ENCODE measurements at places on chromosomes 6 and 20. TPM values are rescaled to one million over a fixed set of nuclear protein-coding genes. Genes with fewer than 3 reads are reported as not detected.

CARMIL1 gene
- 2.8 TPM for total RNA-seq

TMEM74B gene
- 2.6 TPM for total RNA-seq

GNAS-AS1 gene
- total RNA-seq, result 1.4 TPM

NOX3 gene
- not detected for total RNA-seq

KHDC1L gene
- total RNA-seq, result 0.96 TPM

COL9A3 gene
- 1.3 TPM for total RNA-seq

KIF3B gene
- 72.6 TPM for total RNA-seq

OR12D1 gene
- not detected for total RNA-seq

RBPJL gene
- total RNA-seq, result not detected

JAG1 gene
- 105 TPM for total RNA-seq

DNA sequence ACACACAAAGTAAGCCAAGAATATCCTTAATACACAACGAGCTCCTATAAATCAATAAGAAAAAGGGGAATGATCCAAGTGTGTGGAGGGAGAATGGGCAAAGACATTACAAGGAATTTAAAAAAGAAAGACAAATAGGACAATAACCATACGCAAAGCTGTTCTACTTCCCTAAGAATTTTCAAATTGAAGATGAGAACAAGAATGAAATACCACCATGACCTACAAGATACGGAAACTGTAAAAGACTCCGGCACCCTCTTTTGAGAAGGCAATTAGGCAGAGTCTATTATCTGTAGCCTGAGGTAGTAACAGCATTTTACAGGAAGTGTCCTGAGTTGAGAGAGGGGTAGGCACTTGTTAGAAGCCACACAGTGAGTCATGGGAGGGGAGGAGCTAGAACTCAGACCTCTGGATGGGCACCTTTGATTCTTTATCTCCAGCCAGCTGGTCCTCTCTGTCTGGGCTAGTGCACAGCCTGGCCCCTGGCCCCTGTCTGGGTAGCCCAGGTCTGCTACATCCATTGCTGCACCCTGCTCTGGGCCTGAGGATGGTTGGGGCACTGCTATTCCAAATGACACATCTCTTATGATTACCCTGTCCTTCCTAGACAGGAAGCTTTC lies 15.3 kb downstream of the RSPO4 start:
- ATAC-seq, result no peak

DNA sequence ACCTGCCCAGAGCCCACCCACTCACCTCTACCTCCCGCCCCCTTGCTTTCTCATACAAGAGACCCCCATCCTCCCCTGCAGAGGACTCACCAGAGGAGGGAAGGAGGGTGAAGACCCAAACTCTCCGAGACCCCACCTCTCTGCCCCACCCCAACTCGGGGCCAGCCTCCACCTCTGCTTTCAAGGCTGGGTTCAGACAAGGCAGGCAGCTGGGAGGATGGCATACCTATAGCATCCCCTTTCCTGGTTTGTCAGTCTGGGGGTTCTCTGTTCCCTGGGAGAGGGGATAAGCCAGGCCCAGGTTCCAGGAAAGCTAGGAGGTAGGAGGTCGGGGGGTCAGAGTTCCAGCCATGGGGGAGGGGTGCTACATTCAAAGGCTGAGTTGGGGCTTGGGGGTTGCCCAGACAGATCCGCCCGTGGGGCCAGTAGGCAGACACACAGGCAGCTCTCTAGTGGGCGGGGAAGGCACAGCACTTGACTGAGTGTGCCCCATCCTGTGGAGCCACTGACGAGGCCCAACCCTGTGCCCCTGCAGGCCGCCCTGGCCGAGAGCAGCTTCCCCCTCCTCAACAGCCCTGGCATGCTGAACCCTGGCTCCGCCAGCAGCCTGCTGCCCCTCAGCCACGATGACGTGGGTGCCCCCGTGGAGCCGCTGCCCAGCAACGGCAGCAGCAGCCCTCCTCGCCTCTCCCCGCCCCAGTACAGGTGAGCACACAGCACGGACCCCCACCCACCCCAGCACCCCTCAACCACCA lies 40.8 kb upstream of the MDFI start:
- ATAC-seq, result no peak

DNA sequence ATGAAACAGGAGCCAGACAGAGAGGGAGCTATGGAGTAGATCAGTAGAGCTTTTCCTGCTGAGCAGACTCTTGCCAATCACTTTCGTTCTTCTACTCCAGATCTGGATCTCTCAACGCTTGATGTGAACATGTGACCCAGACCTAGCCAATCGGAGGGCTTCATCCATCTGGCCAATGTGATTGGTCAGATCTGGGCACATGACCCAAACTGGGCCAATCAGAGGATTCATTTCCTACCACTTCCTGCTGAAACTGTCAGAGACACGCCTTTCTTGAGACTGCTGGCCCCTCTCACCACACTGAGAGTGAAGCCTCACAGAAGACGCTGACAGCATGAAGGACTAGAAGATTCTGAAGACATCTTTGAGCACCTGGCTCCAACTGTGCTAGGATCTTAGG lies 44.2 kb upstream of the ZMYND8 start:
- ATAC-seq, result no peak

DNA sequence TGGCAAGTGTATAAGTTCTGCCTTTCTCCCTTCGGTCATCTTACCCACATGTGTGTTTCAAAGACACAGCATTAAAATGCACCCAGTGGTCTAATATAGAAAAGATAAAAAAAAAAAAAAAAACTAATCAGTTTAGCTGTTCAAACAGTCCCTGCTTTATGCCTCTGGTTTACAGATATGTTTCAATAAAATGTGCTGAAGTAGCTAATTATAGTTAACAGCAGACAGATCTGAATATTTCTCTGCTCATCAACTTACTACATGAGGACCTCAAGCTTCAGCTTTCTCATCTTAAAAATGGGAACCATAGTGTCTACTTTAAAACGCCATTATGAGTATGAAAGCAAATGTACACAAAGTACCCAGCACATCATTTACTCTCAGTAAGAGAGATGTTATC lies 280.6 kb upstream of the DEFB112 start:
- no peak for ATAC-seq

DNA sequence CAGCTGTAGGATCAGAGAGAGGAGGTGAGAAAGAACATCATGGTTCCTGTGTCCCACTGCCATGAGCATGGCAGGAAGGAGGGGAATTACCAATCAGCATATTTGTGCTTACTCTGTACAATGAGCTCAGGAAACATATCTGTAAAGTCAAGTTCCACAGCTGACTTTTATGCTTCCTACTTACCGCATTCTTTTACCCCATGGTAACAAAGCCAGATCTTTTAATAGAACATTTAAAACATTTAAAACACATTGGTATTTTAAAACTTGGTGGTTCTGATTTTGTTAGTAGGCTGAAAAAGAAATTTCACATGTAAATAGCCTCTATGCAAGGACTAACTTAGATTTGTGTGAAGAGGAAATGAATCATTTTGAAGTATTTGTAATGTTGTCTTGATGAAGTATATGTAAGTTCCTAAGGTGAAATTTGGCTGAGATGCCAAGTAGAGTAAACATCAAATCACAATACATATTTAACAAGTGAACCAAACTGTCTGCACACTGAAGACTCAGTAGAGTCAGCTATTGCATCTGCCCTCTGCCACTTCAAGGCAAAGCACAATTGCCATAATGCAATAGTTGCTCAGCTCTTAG lies 114.7 kb downstream of the GJA10 start:
- no peak for ATAC-seq

- ATAC-seq, result peak; percentile 85
These were observed 140.1 kb upstream of the LRFN2 start for GRCh38 chr6:40727271-40727670.

GRCh38 chr6:142932889-142933288 lies 12.1 kb downstream of the HIVEP2 start:
- no peak for ATAC-seq

DNA sequence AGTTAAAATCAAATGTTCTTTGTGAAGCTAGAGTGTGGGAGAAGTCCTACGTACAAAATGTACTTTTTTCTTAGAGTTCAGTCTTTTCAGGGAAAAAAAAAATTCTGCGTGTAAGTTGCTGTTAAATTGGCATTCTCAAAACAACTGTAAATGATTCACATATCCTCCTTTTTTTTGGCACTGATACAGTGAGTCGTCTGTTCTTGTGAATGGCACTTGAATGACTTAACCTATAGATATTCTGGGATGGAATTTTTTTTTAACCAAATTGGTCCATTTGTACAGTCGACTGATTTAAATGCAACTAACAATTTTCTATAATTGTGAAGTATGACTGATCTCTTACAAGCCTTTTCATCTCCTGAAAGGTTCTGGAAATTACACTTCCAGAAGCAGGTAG lies 5.5 kb upstream of the JAG1 start:
- no peak for ATAC-seq

DNA sequence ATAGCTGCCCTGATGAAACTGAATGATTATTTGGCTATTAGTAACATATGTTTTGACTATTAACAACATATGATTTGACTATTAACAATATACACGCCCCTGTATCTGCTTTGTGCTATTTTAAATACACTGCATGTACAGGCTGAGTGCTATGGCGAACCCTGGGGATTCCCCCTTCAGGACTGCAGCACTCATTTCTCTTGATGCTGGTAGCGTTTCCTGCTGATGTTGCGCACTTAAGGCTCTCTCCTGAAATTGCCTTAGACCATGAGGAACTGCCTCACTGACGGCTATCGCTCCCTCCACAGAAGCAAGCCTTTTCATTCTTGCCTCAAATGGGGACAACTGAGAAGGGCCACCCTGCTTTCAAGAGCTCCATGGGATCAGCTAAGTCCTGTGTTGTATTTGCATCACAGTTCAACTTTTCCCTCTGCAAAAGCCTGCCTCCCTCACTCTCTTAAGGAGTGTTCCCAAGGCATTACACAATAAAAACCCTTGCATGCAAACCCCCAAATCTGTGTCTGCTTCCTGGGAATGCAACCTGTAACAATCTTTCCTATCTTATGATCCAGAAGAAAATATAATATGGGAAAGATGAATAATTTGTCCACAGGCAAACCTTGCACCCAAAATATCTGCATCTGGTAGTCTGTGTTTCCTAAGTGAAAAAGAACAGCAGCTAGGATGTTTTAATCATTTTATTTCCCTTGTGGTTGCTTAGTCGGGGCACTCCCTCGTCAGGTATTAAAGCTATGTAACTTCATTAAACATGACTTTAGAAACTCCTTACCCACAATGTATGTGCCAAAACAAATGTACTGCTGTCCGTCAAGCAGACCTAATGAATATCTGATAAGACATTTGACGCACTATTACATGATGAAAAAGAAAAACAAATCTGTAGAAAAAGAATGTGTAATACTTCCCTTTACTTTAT lies 456.4 kb downstream of the COL12A1 start:
- peak; percentile 11 for ATAC-seq
